ENCODE measurements at places on chromosomes 7 and 10.

DNA sequence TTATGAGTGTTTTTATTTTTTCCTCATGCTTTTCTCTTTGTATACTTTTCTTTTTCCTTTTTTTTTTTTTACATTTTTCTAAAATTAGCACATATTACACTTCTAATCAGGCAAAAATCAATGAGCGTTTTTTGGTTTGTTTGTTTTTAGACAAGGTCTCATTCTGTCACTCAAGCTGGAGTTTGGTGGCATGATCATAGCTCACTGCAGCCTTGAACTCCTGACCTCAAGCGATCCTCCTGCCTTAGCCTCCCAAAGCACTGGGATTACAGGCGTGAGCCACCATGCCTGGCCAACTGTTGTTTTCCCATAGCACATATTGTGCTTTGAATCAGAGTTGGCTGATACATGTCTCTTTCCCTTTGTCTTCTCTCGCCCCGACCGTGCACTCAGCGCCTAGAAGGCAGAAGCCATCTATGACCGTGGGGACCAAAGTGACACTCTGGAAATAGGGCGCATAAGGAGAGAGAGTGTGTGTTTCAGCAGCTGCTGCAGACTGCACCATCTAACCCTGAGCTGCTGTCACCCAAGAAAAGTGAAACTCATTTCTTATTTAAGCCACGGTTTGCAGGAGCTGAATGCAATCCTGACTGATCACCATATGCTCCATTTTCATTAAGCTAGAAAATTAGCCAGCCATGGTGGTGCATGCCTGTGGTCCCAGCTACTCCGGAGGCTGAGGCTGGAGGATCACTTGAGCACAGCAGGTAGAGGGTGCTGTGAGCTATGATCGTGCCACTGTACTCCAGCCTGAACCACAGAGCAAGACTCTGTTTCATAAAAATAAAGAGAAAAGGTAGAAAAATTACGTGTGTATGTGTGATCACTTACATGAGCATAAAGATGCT is 41.4 kb upstream of the GTF2I start:
- no peak for DNase-seq

GRCh38 chr7:29937132-29937531 is 52.5 kb downstream of the SCRN1 start:
- DNase-seq, result no peak

- DNase-seq, result no peak
These were observed 172.5 kb downstream of the GLI3 start for GRCh38 chr7:42064534-42064933.

DNA sequence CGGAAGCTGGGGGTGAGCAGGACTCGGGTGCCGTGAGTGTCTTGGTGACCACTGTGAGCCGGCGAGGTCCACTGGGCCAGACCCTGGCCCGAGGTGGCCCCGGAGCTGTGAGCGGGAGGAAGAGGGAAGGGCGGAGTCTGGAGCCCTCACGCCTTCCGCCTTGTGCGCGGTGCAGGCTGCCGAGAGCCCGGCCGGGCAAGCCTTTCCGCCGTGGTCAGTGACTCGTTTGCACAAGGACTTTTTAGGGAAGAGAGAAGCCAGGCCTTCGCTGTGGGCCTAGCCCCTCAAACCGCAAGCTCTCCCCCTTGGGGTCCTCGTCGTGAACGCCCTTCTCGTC is 40.9 kb upstream of the ZNF32 start:
- no peak for DNase-seq

DNA sequence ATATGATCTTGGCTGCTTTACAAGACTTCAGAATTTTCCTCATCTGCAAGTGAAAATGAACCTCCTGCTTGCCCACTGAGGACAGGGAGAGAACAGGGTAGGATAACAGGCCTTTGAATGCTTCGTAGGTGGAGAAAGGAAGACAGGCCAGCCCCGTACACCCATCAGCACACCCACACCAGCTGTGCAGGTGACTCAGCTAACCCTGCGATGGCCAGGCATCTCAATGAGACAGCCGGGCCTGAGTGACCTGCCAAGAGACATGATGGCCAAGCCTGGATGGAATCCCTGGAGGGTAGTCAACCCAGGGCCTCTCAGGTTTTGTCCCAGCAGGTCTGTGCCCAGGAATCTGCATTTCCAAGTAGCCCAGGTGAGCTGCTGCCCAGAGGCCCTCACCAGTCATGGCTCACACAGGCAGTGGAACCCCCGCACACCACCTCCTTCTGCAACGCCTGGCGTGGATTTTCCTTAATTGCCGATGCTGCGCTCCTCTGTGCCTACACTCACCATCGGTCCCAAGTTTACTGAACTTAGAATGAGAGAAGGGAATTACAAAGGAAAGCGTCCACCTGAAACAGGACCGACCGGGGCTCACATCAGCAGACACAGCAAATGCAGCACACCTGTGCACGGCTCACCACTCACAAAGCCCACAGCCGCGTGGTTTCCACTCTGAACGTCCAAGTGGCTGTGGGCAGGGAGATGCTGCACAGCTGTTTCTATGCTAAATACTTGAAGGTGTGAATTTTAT is 163.7 kb downstream of the DIP2C start:
- no peak for DNase-seq

DNA sequence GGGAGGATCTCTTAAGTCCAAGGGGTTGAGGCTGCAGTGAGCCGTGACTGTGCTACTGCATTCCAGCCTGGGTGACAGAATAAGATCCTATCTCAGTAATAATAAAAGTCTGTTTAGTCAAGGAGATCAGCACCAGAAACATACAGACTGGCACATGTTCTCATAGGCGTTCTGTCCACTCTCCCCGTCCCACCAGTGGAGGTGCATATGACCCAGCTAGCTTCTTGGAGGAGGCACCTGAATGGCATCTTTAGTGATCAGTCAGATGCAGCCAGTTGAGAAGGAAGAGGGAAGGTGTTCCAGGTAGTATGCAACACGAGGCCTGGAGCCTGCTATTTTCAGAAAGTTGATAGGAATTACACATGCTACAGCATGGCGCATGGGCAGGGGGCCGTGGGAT is 45.3 kb upstream of the SVIL start:
- no peak for DNase-seq

DNA sequence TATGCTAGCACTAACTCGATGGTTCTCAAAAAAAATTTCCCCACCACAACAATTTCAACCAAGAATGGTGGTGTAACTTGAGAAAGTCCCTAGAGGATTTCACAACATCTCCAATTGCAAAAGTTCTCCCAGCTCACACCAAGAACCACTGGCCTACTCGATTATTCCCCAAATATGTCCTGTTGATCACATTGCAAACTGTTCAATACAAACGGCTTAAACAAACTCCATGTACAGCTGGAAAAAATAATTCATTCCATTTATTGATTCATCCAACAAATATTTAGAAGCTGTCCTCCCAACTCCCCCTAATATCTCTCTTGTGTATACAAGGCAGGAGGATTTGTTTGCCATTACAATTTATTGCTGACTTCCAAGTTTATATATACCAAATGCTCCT is 19.1 kb downstream of the TMEM176B start:
- DNase-seq, result no peak

GRCh38 chr7:43808410-43808809 is 49.9 kb downstream of the BLVRA start:
- no peak for DNase-seq

- DNase-seq, result no peak
These were observed 2.4 kb downstream of the ZNF488 start for GRCh38 chr10:47381427-47382379.

GRCh38 chr10:126670056-126670894 is at the start of gene C10orf90:
TSS of gene C10orf90 (minus strand) at chr10:126670693. CDS start at chr10:126670480, 213 bp downstream.
- no peak for DNase-seq

- DNase-seq, result no peak
These were observed 104.3 kb downstream of the CUL2 start for GRCh38 chr10:34985823-34986222.

Measured in NCI-H2081 treated with DMSO at 0.1 percent for 48 hours (cell line).